ENCODE measurements at places on chromosomes 12 and 14.

DNA sequence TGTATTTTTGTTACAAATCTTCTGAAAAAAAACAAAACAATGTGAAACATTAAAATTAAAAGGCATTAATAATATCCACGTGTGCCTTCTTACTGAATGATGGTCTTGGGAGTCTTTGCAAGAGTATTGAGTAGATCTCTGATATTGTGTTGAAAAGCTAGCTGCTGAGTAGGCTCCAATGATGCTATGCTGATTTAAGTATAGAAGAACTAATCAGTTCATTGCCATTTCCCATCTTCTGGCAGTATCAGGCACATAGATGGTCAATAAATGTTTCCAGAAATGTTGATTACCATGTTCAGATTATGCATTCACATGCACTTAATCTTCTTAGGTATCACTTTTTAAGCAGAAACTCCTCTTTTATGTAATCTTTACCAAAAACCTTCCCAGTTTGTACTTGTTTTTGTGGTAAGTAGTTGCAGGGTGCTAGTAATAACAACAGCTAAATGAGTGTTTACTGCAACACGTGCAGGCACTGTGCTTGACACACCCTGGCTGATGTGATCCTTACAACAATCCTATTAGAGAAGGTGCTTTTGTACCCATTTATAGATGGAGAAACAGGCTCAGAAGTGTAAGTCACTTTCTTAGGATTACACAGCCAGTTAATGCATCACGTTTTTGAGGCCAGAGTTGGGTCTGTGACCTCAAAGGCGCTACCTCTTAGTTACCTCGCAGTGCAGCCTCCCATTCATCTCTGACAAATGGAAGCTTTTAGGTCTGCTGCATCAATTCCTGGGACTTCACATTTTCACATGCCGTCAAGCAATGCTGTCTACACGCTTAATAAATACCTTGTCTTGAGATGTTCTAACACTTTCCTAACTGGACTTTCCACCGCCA, 46.9 kb downstream of the EID3 start:
- no peak for DNase-seq

GRCh38 chr14:60206837-60207533, 41.8 kb upstream of the DHRS7 start:
- DNase-seq, result no peak

- DNase-seq, result no peak
These were observed 440 bp upstream of the ISM2 start for GRCh38 chr14:77498984-77499527.

DNA sequence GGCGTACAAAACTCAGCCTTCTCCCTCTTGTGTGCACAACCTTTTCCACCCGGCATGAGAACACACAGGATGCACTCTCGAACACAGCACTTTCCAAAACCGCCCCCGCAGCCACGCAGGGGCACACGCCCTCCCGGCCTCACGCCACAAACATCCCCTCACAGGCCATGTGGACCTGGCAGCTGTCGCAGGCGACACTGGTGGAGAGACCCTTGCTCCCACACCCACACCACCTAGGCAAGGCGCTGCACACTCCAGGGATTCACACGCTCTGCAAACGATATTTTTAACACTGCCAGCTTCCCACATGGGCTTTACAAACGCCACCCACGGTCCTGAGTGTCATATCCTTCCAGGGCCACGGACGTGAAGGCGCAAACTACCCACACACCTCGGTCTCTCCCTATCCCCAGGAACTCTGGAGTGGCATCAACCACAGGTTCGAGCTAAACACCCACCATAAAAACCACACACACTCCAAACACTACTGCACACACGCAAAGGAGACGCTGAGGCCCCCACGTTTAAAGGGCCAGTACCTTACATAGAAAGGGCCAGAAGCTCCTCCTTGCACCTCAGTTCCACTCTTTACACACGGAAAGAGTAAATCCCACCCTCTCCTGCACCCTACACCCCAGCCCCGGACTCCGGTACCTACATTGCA, 12.4 kb upstream of the ITGB7 start:
- DNase-seq, result no peak

- no peak for DNase-seq
These were observed at the start of gene KCNH3 for GRCh38 chr12:49538510-49539403. TSS of gene KCNH3 (plus strand) at chr12:49539030. CDS start at chr12:49539417, 387 bp downstream.

GRCh38 chr12:116150452-116150851, 127.0 kb downstream of the MED13L start:
- no peak for DNase-seq

DNA sequence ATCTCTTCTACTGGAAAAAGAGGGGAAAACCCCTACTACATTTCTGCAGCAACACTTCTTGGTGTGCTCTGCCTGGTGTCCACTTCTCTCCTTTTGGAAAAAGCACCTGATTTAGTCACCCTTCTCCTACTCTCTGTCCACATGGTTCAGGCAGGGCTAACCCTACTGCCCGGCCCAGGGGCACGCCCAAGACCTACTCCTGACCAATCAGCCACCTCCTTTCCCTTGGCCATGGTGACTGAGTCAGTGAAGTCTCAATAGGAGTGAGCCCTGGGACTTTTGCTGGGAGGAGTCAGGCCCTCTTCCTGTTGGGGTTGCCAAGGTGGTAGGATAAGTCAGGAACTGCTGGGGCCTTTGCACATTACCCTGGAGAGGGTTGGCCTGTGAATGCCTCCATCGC, 52.5 kb upstream of the MYL2 start:
- no peak for DNase-seq

- DNase-seq, result no peak
These were observed 667.2 kb downstream of the DIO2 start for GRCh38 chr14:79543967-79544697.

- DNase-seq, result no peak
These were observed 57.8 kb upstream of the BCL11B start for GRCh38 chr14:99329711-99330315.

GRCh38 chr14:50462111-50462510, 65.4 kb upstream of the CDKL1 start:
- no peak for DNase-seq

DNA sequence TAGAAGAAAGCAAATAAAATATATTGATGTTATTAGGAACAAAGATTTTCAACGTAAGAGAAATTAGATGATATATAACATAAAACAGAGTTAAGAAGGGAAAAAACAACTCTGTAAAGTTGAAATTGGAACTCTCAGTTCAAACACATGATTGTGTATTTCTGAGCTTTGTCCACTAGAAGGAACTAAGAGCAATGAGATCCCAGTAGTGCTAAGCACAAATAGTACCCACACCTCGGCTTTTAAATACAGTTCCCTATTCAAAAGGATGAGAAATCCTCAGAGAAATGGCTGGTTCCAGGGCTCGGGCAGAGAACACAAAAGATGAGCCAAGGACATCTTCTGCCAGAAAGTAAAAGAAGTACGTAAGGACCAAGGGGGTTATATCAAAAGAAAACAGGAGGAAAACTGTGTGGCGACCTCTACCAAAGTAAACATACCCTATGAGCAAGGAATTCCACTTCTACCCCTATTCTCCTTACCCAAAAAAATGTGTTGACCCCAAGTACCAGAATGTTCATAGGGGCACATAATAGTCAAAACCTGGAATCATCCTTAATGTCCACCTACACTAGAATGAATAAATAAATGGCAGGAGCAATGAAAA, 96.6 kb downstream of the SPTSSA start:
- no peak for DNase-seq

GRCh38 chr12:6764011-6764828, 1.9 kb upstream of the PTMS start:
- DNase-seq, result peak; percentile 100

- DNase-seq, result no peak
These were observed 366.0 kb upstream of the DDHD1 start for GRCh38 chr14:53519137-53519536.

DNA sequence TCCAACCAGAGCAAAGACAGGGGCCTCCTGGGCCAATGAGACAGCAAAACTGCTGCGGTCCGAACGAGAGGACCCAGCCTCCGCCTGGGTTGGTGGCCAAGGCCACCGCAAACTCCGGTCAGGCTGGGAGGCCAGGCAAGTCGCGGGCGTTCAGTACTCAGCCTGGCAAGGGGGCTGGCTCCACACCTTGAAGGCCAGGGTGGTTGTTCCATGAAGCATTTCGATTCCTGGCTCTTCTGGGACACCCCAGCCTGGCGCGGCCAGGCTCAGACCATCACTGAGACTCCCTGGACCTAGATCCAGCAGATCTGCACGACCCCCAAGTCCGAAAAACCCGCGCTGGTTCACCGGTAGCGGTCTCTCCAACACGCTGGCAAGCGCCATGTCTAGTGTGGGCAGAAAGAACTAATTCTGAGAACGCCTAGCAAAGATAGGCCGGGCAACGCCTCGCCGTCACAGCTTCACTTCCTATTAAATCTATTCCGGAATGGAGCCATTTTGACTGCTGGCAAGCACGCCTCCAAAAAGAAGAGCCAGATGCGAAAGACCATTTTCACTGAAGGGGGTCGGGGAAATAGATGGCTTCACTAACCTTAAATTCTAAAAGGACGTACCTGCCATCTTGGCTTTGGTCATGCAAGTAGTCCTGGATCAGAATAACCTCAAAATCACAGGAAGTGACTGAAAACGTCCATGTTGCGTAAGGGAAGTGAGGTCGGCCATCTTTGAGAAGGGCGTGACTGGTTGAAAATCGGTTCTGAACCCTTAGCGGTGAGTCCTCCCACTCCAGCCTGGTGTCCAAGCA, at the start of gene PSMB5:
Gene PSMB5 (minus strand): TSS at position 403 of the 805 bp plus-strand sequence. CDS start 19 bp downstream, at position 384.
- DNase-seq, result no peak

GRCh38 chr14:26199096-26199495, 398.7 kb downstream of the NOVA1 start:
- DNase-seq, result no peak

GRCh38 chr12:6902448-6902847, 2.2 kb upstream of the LRRC23 start:
- no peak for DNase-seq

GRCh38 chr12:49733219-49734017, 7.9 kb upstream of the TMBIM6 start:
- no peak for DNase-seq

GRCh38 chr14:20620798-20621478, 20.6 kb downstream of the OR6S1 start:
- no peak for DNase-seq

DNA sequence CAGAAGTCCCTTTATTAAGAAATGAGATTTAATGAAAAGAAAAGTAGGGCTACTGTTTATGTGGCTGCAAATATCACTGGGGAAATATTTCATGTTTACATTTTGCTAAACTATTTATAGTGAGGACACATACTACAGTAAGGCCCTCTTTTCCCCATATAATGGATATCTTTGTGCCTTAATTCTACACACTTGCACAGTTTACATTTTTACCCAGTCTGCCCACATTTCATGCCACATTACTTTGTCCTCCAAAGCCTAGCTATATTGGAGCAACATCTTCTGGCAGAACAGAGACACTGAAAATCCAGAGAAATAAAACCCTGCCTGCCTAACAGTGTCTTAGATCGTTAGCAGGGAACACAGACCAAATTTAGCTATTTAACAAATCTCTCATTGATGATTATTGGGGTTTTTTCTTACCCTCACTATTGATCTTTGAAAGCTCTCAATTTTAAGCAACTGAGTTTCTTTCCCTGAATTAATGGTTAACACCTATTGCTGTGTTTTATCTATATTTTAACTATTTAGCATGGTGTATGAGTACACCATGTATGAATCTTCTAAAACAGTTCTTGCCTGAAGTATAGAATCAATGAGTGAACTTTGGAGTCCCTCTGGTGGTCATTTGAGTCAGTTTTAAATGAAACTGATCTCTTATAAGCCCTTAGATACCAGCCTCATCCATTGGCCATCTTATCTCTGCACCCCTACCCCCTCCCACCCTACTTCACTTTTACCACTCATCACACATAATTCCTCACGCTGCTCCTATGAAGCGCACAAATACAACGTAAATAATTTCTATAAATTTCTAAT, 170.2 kb downstream of the BCAT1 start:
- DNase-seq, result no peak

GRCh38 chr14:50396631-50397389, at the start of gene CDKL1:
TSS of gene CDKL1 (minus strand) at chr14:50396881. CDS start at chr14:50395868, 1,013 bp downstream.
- DNase-seq, result peak; percentile 12

- DNase-seq, result no peak
These were observed 19.8 kb downstream of the PLEK2 start for GRCh38 chr14:67392123-67392522.

- no peak for DNase-seq
These were observed 19.8 kb downstream of the VRTN start for GRCh38 chr14:74368026-74368425.

DNA sequence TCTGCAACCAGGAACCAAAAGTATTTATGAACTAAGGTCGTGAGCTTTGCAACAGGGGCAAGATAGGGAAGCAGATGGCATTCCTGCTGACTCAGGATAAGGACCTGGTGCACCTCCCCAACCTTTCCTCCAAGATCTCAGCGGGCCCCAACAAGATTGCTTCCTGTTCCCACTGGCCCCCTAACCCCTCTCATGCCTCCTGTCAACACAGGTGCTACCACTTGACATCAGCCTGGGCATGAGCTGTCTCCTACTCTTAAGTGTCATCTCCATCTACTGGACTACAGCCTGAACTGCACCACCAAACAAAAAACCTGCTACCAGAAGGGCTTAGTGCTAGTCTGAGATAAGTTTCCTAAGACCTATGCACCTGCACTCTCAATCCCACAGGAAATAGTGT, 32.7 kb downstream of the MED6 start:
- DNase-seq, result no peak

- no peak for DNase-seq
These were observed 13.2 kb upstream of the COCH start for GRCh38 chr14:30861200-30861599.

GRCh38 chr14:76012354-76012753, 26.8 kb downstream of the IFT43 start:
- no peak for DNase-seq

DNA sequence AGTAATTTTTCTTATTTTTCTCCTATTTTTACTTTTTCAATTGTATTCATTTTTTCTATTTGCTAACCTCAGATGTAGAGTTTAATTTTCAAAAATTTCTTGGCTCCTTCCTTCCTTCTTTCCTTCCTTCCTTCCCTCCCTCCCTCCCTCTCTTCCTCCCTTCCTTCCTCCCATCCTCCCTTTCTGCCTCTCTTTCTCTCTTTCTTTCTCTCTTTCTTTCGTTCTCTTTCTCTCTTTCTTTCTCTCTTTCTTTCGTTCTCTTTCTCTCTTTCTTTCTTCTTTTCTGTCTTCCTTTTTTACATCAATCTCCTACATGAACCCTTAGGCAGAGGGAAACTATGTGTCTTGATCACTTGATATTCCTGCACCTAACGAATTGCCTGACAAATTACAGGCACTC, 12.4 kb upstream of the GYS2 start:
- DNase-seq, result no peak

GRCh38 chr12:32757157-32757556, 1.5 kb upstream of the YARS2 start:
- DNase-seq, result no peak

- DNase-seq, result no peak
These were observed 13.0 kb downstream of the HPD start for GRCh38 chr12:121845701-121846100.

- no peak for DNase-seq
These were observed 8.4 kb downstream of the CNOT2 start for GRCh38 chr12:70251661-70252060.

GRCh38 chr12:1918081-1918883, at the start of gene CACNA2D4:
TSS of gene CACNA2D4 (minus strand) at chr12:1918652. CDS start at chr12:1918473, 179 bp downstream.
- no peak for DNase-seq

All from cerebellar nuclear complex (tissue), 1 donor.